ENCODE measurements at places on chromosomes 7 and 10.

DNA sequence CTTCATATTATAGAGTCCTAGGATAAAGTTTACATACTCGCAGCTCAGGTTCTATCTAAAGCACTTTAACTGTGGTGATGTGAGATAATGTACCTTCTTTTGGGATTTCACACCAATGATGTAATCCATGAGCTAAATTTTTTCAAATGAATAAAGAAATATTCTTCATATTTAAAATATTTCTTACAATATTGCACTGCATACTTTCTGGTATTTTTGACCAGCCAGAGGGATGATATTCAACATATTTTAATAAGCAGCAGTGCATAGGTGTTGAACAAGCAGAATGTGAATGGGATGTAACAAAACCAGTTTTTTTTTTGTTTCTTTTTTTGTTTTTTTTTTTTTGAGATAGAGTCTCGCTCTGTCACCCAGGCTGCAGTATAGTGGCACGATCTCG, 73.2 kb upstream of the TRIM24 start:
- DNase-seq, result no peak

GRCh38 chr7:120053390-120053961, 219.5 kb upstream of the KCND2 start:
- DNase-seq, result peak; percentile 24

DNA sequence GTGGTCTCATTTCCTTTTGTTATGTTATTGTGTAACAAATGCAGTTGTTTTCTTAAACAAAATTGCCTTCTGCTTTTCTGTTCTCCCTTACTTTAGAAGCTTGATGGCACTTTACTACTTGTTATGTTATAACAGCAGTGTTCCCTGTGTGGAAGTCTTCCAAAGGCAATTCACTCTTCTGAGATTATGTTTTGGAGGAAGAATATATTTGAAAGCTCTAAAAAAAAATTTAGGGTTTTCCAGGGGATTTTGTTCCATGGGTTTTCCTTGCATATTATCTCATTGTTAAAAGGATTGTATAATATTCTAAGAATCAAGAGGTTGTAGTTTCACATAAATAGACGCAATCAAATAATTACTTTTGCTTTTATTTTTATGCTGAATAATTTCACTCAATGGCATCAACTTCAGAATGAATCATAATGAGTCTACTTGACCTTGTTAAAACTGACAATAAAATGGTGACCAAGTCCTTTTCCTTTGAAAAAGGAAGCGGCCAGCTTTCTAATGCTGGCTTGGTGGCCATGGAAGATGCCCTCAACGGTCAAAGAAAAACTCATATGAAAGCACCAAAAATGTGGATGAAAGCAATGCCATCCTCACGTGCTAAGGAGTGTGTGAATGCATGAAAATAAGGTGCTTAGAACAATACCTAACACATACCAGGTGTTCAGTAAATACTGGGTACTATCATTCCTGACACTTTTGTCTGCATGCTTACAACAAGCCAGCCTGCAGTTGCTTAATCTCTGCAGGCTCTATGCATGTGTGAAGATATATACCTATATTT, 92.4 kb upstream of the KLF6 start:
- no peak for DNase-seq

DNA sequence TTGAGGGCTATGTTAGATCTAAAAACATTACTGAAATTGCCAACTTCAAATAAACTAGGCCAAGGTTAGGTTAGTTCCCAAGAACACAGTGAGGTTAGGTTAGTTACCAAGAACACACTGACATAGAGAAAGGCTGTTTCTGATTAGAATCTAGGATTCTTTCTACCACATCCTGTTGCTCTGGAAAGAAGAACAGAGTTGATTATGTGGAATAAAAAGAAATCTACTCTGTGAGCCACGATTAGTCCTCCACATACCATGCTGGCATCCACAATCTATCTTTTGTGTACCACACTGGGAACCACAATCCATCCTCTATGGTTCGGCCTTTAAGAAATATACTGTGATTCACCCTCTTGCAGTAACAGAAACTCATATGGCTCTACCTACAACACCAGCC, 91.4 kb downstream of the LRRTM3 start:
- DNase-seq, result no peak

DNA sequence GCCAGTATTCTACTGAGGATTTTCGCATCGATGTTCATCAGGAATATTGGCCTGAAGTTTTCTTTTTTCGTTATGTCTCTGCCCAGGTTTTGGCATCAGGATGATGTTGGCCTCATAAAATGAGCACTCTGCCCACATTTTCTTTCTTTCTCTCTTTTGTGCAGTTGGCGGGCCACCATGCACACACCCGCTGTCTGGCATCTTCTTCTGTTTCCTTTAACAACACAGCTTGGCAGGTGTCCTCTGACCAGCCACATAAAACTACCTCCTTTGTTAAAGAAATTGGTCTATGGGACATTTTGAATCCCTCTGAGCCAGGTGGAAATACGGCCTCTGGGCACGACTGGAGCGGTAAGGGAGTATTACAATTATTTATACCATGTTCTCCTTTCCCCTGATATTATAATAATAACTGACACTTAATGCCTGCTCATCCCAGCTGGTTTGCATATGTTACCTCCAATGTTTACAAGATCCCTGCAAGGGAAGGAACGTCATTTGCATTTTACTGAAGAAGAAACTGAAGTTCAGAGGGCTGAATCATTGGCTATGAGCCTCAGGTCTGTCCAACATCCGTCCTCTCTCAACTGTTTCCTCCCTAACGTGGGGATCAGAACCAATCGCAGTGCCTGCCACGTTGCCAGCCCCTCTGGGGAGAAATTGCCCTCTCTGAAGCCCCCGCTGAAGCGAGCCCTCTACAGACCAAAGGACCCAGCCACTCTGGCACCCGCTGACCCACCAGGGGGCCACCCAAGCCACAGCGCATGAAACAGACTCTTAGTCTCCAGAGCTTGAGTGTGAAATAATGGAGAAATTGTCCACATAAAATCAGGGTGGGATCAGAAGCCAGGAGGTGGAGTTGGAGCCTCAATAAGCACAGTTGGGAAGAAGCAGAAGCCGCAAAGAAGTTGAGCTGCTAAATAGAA, 125.0 kb upstream of the FOXK1 start:
- DNase-seq, result no peak

DNA sequence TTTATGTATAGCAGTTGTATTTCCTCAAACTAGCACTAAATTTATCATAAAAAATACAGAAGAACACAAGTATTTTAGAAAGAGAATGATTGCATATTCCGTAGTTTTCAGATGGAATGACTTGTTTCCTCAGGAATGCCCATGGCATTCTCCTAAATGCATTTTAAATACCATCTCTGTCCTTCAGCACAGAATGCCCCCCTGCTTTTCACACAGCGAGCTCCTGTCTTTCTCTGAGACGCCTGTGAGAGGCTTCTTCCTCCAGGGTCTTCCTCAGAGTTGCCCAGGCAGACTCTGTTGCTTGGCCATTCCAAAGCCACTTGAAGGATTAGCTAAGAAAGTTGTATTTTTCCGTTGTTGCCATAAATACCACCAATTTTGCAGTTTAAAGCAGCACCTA, 10.1 kb downstream of the LANCL2 start:
- no peak for DNase-seq

GRCh38 chr10:11684717-11685645, 57.2 kb upstream of the ECHDC3 start:
- DNase-seq, result peak; percentile 71

- DNase-seq, result no peak
Observed at GRCh38 chr7:28414453-28414852, 2.1 kb downstream of the CREB5 start.

- DNase-seq, result no peak
Observed at GRCh38 chr10:124289851-124290795, 128.6 kb downstream of the OAT start.

- peak; percentile 91 for DNase-seq
Observed at GRCh38 chr7:99379043-99379577, 4.6 kb downstream of the ARPC1B start.

GRCh38 chr10:42887734-42888503, 105.3 kb downstream of the BMS1 start:
- DNase-seq, result no peak

- peak; percentile 53 for DNase-seq
Observed at GRCh38 chr7:91310830-91311460, 46.7 kb downstream of the FZD1 start.

GRCh38 chr7:84083846-84084245, 110.7 kb downstream of the SEMA3A start:
- DNase-seq, result no peak

GRCh38 chr7:137074391-137075030, 206.1 kb downstream of the CHRM2 start:
- DNase-seq, result no peak

- peak; percentile 52 for DNase-seq
Observed at GRCh38 chr7:80960244-80960795, 41.5 kb upstream of the SEMA3C start.

DNA sequence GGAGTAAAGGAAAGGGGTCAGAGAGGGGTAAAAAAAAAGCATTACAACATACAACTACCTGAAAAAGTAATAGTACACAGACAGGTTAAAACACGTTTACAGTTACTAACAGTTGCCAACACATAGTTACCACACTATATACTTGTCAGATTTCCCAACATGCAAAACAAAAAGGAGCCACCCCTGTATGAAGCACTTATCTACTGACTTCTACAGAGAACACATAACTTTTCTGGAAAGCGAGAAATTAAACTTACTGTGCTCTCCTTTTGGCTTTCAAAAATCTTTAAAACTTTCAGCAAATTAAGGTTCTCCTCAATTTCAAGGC, 2.1 kb downstream of the ABI1 start:
- no peak for DNase-seq

DNA sequence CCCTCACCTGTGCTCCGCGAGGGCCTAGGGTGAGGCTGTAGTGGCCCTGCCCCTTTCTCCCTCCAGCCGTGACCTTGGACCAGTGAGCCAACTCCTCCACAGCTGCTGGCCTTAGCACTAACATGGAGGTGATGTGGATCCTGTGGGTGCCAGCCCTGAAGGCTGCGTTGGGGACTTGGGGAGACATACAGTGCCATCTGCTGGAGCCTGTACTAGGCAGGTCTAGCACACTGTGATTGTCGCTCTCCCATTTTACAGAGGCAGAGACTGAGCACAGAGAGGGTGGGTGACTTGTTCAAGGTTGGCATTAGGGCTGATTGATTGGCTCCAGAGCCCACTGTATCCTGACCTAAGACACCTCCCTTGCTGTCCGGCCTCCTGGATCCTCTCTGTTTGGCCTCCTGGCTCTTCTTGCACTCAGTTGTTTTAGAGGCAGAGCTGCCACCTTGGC, 37.6 kb downstream of the PRF1 start:
- no peak for DNase-seq

DNA sequence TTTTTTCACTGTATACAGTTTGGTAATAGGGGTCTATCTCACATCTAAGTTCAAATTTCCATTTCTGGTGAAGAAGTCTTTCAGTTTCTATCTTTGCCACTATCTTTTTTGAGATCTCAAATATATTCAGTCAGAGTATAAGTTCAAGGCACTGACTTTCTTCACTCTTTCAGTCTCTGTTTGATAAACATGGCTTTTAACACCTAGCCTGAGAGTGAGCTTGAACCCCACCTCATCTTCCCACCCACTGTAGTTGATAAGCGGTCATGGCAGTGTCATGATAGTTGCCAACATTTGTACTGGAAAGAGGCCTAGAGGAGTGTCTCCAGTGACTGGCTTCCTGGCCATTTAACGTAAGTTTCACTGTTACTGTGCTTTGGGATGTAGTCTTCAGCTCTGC, 41.2 kb upstream of the AGR3 start:
- DNase-seq, result no peak

Data from AG09309 (cell line).